Activated T-helper 1 cell treated with anti-CD3 and anti-CD28 coated beads, Interleukin-12 subunit alpha, Interleukin-12 subunit beta, Interleukin-2, Interleukin-4 antibody, amounts not matched to agents 30 ng/mL and 10 ng/mL and 1 ng/mL, durations not matched to agents 14 hours and 24 hours and 36 hours (primary cell): ENCODE measurements at places on chromosomes 5 and 9. TPM values are rescaled to one million over a fixed set of nuclear protein-coding genes. Genes with fewer than 3 reads are reported as not detected.

- no peak for DNase-seq
These were observed 86.3 kb downstream of the MVB12B start for GRCh38 chr9:126412905-126413304.

Gene RMI1
- total RNA-seq: 25.6 and 27.4 TPM in 2 replicates

Gene PITX1
- total RNA-seq: 0.71 and 1.1 TPM in 2 replicates

DNA sequence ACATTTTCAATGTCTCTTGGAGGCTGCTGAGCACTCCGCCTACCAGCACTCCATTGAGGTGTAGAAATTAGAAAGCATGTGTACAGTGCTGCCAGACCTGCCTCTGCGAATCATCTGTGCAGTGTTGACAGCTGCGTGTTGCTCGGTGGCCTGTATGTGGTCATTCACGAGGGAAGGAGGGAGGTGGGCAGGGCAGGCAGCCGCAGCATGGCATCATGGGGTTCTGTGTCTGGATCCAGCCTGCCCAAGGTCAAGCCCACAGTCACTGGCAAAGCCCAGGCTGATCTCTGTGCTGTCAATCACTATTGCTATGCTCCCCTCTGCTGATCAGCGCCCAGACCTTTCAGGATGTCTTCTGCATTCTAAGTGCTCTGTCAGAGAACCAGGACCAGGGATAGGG is 8.0 kb upstream of the PDZD2 start:
- DNase-seq: no peak

Gene IFNA7
- total RNA-seq: not detected in 2 replicates

DNA sequence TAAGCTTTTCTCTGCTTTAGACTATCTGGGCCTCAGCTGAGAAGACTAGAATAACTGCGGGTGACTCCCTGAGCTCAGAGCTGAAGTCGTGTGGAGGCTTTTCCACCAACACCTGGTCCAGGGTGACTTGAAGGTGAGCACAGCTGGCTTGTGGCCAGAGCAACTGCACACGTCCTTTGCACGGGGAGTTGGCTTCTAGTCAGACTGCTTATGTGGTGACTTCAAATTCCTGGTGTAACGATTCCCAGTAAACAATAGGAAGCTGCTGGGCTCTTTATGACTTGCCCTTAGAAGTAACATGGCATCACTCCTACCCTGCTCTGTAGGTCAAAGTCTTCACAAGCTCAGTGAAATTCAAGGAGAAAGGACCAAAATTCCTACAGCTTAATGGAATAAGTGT is 800.6 kb upstream of the CDH6 start:
- no peak for DNase-seq

- DNase-seq: no peak
These were observed 253.0 kb upstream of the IRX2 start for GRCh38 chr5:3004361-3005080.

DNA sequence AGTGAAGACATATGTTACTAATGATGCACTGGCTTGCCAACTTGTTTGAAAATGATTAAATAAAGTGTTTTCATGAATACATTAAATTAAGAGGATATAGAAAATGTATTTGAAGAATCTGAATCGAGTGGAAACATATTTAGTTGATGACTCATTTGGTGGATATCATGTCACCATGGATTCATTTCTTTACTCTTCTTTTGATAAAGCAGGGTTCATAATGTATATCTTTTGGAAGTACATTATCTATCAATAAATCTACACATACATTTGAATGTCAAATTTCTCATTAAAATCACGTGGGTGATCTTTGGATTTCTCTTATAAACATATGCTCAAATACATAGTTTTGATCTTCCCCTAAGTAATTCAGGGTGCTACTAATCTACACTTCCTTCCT is 1148.1 kb upstream of the ACO1 start:
- no peak for DNase-seq

GRCh38 chr5:86688406-86688805 is 70.7 kb downstream of the COX7C start:
- DNase-seq: no peak

- DNase-seq: no peak
These were observed 6.9 kb upstream of the GSN start for GRCh38 chr9:121261107-121261460.

GRCh38 chr5:34709861-34710673 is 53.9 kb downstream of the RAI14 start:
- DNase-seq: no peak

- no peak for DNase-seq
These were observed 37.0 kb downstream of the DMAC1 start for GRCh38 chr9:7762600-7762999.

Gene IL33
- total RNA-seq: not detected in 2 replicates

- no peak for DNase-seq
These were observed 8.0 kb upstream of the TMEM171 start for GRCh38 chr5:73112359-73112758.

Gene LCN10
- total RNA-seq: 0.39 and 0.59 TPM in 2 replicates

Gene RBM22
- total RNA-seq: 77.5 and 81.9 TPM in 2 replicates

DNA sequence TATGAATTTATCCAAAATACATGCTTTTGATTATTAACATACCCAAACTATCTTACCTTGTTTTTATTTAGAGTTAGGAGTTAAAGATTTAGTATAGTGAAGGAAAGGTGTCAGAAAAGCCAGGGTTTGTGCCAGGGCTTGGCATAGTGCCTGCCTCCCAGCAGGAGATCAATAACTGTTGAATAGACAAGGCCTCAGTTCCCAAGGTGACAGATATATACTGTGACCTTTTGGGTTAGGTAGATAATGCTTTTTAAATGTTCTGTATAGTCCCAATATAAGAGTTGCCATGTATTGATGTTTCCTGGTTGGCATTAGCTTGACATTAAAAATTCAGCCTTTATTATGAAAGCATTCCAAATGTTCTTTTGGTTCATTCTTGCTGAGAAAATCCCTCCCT is 121.8 kb downstream of the MCTP1 start:
- DNase-seq: no peak

Gene PCYOX1L
- 21.9 and 23.4 TPM in 2 replicates for total RNA-seq

DNA sequence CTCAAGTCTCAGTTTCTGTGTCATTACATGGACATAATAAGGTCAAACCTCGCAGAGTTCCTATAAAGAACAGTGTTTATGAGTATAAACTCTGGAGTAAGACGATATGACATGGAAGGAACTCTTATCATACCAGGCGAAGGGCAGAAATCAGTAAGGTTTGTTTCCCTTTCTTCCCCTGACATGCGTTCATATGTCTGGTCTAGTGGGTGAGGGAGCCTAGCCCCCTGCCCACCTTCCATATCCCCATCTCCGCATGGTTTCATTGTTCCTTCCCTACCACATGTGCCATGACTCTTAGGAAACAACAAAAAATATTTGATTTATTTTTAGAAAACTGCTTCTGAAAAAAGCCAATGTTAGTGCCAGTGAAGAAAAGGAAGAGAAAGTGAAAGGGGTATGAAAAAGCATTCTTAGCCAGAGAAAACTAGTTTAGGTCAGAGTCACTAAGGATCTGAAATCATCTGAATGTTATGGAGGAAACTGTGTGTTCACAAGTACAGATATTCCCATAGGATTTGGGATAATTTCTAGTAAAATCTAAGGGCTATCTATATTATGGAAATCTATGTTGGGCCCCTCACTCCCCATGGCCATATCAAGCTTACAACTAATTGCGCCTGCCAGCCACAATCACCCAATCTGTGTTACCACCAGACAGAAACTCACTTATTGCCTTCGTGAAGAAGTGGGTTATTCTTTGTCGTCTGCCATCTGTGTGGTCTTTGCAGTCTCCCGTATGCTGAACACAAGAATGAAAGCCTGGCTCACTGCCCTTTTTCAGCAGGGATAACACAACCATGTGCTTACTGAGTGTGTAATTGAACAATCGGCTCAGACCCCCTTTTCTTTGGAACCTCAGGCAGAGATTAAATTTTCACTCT is 19.9 kb upstream of the HMHB1 start:
- no peak for DNase-seq

GRCh38 chr9:84500826-84501225 is 160.3 kb upstream of the SLC28A3 start:
- DNase-seq: no peak

Gene CA9
- total RNA-seq: 0.44 TPM in 1 of 2 replicates, not detected in the other

Gene PKD2L2
- total RNA-seq: not detected in 2 replicates

GRCh38 chr5:175201393-175201792 is 242.6 kb downstream of the DRD1 start:
- DNase-seq: no peak

GRCh38 chr9:112753725-112754124 is 3.2 kb downstream of the SNX30 start:
- no peak for DNase-seq

DNA sequence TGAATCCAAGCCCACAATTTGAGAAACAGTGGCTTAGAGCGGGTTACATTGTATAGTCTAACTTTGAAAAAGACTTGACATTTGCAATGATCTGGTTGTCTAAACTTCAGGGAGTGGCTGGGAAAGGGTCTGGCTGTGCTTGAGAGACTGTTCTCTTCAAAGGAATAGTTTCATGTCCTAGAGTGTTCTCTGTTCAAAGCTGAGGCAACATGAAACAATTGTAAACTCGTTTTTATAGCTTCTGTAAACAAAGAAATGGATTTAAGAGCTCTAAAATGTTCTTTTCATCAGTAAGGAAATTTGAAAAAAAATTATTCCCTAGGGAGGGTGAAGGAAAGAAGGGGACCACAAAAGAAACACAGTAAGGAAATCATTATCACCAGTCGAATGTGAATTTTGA is 41.6 kb downstream of the FOCAD start:
- DNase-seq: no peak

Gene SV2C
- total RNA-seq: 0.05 TPM in 1 of 2 replicates, not detected in the other

Gene NME5
- total RNA-seq: not detected in 2 replicates

DNA sequence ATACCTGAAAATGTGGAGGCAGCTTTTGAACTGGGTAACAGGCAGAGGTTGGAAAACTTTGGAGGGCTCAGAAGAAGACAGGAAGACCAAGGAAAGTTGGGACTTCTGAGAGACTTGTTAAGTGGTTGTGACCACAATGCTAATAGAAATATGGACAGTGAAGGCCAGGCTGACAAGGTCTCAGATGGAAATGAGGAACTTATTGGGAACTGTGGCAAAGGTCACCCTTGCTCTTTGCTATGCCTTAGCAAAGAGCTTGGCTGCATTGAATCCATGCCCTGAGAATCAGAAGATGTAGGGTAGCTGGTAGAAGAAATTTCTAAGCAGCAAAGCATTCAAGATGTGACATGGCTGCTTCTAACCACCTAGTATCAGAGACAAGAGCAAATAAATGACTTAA is 244.4 kb upstream of the ADRA1B start:
- no peak for DNase-seq

GRCh38 chr5:98349251-98349989 is 424.0 kb upstream of the RGMB start:
- DNase-seq: no peak

DNA sequence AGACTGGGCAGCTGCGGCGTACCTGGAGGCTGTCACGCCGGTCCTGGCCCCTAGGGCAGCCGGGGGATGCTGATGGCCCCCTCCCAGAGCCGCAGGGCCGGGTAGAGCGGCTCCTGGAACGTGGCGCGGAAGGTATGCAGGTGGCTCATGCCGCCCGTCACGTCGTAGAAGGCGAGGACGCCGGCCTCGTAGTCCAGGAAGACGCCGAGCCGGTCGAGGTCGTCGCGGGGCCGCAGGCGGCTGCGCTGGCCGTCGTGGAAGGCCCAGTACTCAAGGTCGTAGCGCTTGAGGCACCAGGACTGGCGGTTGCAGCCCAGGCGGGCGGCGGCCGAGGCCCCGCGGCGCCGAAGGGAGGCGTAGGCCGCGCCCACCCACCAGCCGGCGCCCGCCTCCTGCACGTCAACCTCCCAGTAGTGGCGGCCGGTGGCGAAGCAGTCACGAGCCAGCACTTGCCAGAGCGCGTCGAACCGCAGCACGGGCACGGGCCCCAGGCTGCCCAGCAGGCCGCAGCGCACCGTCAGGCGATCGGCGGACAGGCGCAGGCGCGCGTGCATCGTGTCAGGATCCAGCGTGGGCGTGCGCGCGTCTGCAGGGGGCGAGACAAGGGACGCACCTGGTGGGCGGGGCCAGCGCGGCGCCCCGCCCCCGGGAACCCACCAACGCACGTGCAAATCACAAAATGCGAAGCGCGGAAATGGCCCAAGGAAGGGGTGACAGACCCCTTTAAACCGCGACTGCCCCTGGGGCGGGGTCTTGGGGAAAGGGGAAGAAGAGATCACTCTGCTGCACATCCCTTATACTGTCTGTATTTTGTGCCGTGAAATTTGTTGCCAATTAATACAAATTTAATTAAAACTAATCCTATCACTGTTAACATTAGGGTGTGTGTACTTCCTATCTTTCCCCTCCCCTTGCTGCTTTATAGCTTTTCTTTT is 31.2 kb downstream of the NANS start:
- DNase-seq: no peak
